ENCODE measurements at places on chromosomes 1 and 21.

DNA sequence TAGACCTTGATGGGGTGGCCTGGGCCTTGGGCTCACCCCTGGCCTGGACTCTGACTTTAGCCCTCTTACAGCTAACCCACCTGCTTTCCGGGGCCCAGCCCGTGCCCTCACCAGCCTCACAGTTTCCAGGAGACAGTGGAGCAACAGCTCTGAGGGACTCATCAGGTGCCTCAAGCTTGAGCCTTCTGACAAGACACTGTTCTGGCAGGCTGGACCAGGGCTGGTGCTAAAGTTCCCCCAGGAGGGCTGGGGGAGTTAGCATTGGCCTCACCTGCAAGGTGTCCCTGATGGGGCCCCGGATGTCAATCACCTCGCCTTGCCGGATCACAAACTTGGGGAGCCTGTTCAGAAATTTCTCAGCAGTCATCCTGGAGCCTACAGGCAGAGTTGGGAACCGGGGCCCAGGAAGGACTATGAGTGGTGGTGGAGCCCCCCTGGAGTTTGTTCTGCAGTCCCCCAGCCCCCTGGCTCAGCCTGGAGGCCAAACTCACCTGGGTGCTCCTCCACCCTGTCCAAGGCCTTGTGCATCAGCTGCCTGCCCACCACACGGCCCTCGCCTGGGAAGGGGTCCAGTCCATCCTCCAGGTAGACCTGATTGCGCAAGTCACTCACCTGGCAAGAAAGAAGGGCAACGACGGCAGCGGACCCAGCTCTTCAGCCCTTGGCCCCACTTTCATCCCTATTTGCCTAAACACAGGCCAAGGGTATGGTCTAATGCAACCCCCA is 4.1 kb downstream of the SH3BGRL3 start:
- DNase-seq = no peak

DNA sequence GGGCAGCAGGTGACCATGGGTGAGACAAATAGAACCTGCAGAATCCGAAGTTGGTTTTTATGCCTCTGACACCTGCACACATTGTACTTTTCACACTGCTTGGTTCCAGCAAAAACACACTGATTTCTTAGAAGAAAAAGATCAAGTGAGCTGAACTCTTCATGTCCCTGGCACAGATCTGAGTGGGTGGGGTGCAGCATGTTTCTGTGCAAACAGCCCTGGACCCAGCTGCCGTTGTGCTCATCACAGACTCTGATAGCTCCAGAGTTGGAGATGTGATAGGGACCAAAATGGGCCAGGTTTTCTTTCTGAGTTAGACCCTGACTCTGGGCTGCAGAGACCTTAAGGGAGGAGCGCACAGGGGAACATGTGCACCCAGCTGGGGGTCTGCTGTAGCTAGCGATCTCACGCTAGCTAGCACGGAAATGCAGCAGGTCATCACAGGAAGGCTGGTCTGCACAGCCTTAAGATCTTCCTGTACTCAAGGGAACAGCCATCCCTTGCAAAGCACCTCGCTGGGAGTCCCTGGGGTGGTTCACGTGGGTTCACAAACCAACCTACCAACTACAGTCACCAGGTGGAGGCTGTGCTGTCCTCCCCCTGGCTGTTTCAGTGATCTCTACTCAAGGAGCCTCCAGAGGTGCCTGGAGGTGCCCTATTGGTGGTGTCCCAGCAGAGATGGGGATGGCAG is 291.1 kb downstream of the PTPRU start:
- no peak for DNase-seq

- no peak for DNase-seq
These were observed 39.5 kb downstream of the PIK3CD start for GRCh38 chr1:9691108-9691445.

- DNase-seq = no peak
These were observed 41.0 kb upstream of the LIN9 start for GRCh38 chr1:226349801-226350518.
